RCC 7860 (cell line): ENCODE measurements at places on chromosomes 7 and 10.

DNA sequence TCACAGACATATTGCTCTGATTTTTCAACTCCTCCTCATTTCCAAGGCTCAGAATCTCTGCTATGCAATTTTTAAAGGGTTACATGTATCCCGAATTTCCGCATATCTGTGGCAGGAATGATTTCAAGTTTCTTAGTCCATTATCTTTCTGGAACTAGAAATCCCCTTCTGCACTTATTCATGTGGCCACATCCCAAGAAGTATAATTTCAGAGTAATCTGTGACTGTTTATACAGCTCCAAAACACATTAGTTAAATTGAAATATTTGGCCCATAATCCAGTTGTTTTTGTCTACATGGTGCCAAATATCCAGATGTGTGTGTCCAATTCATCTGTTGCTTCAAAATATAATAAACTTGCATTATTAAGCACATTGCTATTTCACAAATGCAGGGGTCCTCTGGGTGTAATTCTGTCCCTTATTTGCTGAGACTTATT is 271.2 kb downstream of the ARHGAP12 start:
- DNase-seq, result no peak

DNA sequence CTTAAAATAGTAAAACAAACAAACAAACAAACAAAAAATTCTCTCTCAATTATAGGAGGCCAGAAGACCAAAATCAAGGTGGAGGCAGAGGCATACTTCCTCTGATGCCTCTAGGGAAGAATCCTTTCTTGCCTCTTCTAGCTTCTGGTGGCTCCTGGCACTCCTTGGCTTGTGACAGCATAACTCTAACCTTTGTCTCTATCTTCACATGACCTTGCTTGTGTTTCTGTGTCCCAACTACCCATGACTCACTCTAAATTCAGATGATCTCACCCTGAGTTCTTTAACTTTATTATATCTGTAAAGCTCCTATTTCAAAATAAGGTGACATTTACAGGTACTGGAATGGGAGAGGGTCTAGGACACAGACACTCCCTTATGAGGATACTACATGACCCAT is 88.3 kb upstream of the ANTXRL start:
- DNase-seq, result no peak

DNA sequence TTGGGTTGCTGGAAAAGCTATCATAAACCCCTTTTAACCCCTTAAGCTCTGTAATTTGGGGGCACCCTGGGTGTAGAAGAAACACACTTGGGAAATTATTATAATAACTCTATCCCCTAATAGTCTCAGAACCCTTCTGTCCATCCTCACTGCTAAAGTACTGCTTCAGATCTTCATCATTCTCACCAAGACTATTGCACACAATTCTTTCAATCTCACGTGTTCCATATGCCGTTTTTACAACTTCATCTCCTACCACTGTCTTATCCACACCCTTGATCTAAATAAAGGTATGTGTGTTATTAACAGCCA is 15.8 kb downstream of the ANKRD22 start:
- no peak for DNase-seq

GRCh38 chr10:47077941-47078340 is 166.7 kb downstream of the PTPN20 start:
- no peak for DNase-seq

DNA sequence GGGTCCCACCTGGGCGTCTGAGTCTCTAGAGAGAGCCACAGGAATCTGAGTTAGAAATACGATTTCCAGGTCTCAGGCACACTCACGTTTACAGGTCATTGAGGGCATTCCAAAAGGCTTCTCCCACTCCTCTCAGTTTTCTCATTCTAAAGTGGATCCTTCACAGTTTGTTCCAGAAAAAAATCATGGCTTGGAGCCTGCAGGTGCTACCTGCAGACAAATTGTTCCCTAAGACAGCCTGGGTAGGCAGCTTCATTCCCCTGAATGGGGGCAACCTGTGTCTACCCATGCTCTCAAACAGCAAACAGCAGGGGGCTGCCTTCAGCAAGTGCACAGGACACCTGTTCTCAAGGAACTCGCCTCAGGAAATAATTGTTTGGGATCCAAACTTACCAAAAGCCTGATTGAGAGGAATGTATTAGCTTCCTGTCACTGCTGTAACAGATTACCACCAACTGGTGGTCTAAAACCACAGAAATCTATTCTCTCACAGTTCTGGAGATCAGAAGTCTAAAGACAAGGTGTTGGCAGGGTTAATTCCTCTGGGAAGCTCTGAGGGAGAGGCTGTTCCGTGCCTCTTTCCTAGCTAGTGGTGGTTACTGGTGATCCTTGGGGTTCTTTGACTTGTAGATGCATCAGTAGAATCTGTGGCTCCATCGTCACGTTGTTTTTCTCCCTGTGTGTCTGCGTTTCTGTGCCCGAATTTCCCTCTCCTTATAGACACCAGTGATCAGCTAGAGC is 117.2 kb downstream of the RAB11FIP2 start:
- no peak for DNase-seq
